ENCODE measurements at places on chromosomes 5 and 9.

DNA sequence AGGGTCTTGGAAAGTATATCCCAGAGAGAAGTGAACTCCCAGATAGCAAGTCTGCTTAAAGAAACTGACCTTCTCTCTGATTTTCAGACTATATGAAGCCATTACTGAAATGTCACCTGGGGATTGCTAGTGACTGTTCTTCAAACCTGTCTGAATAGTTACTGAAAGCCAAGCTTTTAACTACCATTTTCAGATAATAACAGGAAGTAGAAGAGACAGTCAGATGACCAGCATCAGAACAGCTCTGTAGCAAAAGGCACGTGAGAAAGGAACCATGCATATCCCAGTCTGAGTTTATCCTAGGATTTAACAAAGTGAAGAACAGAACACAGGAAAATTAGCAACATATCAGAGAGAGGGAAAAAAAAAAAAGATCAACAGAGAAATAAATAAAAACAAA is 74.9 kb upstream of the SELENOP start:
- DNase-seq = no peak

DNA sequence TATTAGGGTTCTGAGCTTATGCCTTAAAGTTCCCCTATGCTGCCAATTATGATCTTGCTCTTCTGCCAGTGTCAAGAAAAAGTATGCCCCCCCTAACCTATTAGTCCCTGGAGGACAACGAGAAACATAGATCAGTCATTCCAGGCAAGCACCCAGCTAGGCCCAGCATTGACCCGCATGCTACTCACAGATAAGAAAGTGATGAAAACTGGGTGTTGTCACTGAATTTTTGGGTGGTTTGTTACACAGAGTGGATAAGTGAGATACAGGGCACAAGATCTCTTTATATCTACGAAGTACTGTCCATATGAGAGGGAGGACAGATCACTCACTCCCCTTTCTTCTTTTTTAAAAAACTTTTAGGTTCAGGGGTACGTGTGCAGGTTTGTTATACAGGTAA is 6.4 kb upstream of the TEX48 start:
- DNase-seq = no peak

- no peak for DNase-seq
These were observed 167.2 kb downstream of the CFAP90 start for GRCh38 chr5:7683753-7684152.

- no peak for DNase-seq
These were observed 1.2 kb upstream of the SLC4A9 start for GRCh38 chr5:140358738-140359310.

DNA sequence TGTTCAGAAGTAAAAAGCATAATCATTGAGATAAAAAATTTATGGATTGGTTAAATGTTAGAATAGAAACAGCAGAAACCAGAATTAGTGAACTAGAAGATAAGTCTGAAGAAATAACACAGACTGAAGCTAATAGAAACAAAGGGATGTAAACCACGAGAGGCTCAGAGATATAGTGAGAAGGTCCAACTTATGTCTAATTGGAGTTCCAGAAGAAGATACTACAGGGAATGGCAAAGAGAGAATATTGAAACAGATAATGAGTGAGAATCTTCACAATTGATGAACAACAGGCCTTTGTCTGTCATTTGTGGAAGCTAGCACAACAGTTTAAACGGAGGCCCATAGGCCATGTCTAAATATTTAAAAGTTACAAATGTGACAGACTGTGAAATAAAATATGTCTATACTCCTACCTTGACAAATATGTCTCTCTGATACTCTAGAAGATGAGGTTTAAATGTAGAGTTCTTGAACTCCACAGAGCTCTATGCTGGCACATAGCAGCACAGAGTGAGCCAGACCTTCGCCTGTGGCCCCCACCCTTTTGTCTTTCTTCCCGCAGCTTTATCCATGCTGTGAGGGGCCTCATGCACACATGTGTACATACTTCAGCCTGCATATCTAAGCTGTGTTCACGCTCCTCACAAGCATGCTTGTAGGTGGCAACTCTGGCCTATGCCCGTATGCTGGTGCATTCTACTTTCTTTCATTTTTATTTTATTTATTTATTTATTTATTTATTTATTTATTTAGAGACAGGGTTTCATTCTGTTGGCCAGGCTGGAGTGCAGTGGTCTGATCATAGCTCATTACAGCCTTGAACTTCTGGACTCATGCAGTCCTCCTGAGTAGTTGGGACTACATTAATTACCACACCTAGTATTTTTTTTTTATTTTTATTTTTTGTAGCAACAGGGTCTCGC is 45.0 kb upstream of the ABL1 start:
- no peak for DNase-seq

DNA sequence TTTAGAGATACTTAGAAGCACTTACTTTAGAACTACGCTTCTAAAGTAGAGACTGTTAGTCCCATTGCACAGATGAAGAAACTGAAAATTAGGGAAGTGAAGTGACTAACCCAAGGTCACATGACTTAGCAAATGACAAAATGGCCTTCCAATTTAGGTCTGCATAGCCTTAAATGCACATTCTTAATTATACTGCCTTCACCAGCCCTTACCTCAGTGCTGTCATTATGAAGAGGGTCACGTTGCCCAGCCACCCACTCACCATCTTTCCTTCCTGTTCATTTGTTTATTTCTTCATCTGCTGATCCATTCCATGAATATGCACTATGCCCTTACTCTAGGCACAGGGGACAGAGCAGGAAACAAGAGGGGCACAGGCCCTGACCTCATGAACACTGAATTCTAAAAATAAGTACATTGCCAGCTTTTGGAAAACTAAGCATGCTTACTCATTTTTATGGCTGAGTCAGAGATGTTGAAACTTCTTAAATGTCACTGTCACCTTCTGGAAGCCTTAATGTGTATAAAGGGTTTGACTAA is 8.6 kb downstream of the HAVCR2 start:
- peak; percentile 22 for DNase-seq

DNA sequence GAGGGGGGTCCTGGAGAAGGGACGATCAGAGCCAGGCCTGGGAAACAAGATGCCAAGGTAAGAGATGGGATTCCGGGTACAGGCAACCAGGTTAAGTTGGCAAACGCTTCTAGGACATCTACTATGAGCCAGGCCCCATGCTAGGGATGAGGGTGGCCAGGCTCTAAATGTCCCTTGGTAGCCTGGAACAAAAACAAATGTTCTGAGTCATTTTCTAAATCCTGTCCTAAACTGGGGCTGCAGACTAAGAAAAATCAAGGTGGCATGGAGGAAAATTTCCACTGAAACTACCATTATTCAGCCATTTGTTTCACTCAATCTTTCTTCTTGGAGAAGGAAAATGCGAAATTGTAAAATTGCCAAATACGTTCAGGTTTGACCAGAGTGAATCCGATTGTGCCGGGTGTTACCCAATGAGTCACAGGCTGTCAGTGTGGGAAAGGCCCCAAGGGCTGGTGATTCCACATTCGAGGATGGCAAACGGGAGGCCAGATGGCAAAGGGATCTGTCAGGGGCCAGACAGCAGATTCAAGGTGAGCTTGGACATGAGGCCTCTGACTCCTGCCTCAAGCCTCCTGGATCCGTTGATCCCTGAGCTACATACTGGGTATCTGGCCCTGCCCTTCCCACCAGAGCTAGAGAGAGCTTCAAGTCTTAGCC is 57.6 kb downstream of the PAX5 start:
- no peak for DNase-seq

GRCh38 chr9:88996921-88997235 is 5.6 kb downstream of the S1PR3 start:
- DNase-seq = no peak

- no peak for DNase-seq
These were observed 11.3 kb downstream of the SMARCA2 start for GRCh38 chr9:2026220-2026997.

GRCh38 chr9:2157277-2158110 is 142.3 kb downstream of the SMARCA2 start:
- DNase-seq = peak; percentile 44

DNA sequence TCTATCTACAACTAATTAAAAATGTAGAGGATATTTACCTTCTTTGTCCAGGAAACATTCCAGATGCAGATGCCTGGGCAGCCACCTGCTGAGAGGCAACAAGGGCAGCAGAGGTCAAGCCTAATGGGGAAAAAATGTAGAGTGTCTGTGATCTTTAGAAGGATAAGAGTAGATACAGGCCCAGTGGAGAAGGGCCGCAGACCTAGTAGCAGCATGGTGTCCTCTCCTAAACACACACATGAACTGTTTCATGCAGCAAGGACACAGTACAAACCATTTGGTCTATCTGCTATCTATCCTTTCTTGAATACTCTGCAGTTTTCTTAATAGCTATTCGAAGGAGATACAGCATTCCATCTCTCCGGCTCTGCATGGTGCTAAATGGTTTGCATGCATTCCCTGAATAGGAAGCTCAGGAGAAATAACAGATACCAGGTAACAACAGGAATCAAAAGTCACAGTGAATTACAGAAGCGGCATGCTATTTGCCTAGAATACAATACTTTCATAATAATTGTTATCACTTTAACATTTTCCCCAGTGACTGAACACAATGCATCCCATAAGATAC is 107.3 kb downstream of the ZNF608 start:
- no peak for DNase-seq

- no peak for DNase-seq
These were observed 21.0 kb downstream of the CAMSAP1 start for GRCh38 chr9:135886147-135886981.

- DNase-seq = no peak
These were observed 8.3 kb upstream of the ADRA1B start for GRCh38 chr5:159907689-159908590.

DNA sequence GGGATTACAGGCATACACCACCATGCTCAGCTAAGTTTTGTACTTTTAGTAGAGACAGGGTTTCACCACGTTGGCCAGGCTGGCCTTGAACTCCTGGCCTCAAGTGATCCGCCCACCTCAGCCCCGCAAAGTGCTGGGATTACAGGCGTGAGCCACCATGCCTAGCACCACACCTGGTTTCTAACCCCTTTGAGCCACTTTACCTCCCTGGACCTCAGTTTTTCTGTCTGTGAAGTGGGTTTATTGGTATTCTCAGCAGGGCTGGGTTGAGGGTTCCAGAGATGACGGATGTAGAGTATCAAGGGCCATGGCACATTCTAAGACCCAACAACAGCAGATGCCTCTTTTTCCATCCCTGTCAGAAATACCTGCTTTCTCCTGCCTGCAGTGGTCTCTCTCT is 38.6 kb downstream of the AMBP start:
- no peak for DNase-seq

DNA sequence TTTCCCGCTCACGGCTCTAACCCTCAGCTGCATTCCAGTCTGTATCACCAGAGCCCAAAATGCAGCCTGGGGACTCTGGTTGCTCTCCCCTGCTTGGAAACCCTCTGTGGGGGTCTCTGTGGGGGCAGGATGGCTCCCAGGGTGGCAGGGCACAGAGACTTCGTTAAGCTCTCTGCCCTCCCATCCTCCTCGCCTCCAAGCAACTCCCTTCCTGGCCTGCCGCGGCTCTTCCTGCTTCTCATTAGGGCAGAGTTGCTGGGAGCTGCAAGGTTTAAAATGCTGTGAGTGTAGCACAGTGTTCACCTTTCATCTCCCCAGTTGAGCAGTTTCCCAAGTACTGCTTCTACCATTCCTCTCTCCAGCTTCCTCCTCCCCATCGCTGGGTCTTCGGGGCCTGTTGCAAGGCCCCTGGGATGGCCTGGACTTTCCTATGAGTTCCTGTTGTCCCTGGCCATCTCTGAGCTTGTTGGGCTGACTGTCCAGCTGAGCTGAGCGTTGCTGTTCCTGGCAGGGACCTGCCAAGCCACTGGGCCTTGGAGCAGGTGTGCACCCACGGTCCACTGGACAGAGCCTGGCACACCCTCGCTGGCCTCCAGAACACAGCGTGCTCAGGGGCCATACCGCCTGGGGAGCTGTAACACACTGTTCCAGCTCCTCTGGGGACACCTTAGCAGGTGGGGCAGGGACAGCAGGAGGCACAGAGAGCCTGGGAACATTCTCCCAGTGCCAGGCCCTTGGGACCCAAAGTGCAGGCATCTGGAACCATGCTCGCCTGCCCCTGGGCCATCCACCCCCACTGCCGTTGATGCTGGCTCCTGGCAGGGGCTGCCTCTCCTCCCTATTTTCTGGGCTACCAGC is 188.4 kb downstream of the C9orf50 start:
- DNase-seq = no peak

DNA sequence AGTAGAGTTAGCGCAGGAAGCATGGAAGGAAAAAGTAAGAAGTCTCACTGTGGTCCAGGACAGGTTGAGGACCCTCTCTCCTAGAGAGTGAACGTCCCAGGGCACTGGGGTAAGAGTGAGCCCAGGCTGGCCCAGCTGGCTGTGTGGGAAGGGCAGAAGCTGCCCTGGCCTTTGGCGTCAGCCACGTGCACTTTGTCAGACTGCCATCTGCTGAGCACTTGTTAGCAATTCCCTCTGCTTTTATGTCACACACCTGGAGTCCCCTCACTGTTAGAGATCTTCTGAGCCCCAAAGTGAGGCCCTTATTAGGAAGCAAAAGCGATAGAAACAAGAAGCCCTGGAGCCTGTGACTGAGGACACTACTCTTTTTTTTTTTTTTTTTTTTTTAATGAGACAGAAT is 79.1 kb downstream of the UGCG start:
- no peak for DNase-seq

- DNase-seq = no peak
These were observed 2.6 kb downstream of the CCL19 start for GRCh38 chr9:34688329-34689115.

DNA sequence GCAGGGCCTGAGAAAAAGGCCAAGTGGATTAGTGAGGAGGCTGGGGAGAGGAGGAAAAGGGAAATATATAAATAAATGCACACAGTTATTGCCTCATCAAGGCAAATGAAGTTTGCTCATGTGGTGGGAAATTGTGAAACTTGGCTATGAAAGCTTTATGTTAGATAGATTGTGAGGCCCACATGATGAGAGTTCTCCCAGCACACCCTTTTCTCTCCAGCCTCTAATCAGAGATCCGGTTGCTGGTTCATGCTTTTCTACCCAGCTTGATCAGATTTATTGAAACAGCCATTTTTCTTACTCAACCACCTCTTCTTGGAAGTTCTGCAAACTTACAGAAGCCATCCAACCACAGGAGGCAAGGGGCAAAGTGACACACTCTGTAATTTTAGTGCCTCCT is 125.8 kb upstream of the KLF4 start:
- no peak for DNase-seq

DNA sequence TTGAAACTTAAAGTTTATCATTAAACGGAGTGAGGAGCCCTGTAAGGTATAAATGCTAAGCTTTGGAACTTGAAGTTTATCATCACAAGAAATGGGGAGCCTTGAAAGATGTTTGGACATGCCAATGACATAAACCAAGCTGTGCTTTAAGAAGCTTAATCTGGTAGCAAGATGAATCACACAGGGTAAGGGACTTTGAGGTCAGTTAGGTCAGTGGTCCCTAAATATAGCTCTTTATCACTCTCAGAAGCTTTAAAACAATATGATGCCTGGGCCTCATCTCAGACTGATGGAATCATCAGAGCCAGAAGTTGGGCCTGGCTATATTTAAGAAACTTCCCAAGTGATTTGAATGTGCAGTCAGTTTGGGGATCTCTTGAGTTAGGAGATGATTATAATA is 85.7 kb downstream of the TNC start:
- no peak for DNase-seq

GRCh38 chr9:91978740-91979414 is 28.8 kb upstream of the ROR2 start:
- DNase-seq = no peak

- DNase-seq = no peak
These were observed 18.2 kb upstream of the ESM1 start for GRCh38 chr5:55003432-55004065.
